ENCODE measurements at places on chromosomes 6 and 20.

- DNase-seq: peak; percentile 26
These were observed 159.9 kb downstream of the OR2B2 start for GRCh38 chr6:27752038-27752885.

DNA sequence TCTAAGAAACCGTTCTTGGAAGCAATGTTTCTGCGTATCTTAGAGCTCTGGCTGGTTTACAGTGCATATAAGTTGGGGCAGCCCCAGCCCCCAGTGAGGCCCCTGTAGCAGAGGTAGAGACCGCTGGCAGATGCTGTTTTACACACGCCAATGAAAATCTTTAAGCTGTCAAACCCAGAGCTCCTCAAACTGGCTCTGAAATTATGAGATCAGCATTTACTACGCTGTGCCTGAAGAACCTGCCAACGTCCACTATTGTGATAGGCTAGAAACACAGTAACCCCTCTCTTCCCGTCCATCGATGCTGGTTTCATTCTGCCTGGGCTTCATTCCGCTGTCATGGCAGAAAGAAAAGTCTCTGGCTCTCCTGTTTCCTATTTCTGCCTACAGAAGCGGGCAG, 160.6 kb downstream of the SMOC2 start:
- no peak for DNase-seq

DNA sequence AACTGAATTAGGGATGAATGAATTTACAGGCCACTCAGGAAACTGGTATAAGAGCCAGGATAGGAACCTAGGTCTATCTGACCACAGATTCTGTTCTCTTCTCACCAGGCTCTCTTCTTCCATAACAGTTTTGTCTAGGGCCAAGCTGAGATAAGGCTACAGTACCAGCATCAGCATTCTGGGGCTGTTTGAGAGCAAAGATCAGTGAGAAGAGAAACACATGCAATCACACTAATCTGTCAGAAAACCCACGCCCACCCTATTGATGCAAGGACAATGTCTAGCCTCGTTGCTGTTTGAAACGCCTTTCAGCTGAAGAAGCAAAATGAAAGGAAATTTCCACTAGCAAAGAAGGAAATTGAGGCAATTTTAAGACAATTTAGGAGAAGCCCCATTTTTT, 137.7 kb downstream of the LCA5 start:
- no peak for DNase-seq

DNA sequence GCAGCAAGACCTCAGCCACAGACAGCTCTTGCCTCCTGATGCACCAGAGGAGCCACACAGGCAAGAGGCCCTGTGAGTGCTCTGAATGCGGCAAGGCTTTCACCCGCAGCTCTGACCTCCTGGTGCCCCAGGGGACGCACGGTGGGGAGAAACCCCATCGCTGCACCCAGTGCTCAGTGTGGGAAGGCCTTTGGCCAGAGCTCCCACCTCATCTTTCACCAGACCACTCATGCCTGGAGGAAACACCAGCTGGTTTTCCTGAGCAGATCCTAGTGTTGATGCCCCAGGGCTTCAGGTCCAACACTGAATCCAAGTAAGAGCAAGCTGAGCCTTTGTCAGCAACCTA, 37.0 kb upstream of the XRN2 start:
- DNase-seq: no peak

DNA sequence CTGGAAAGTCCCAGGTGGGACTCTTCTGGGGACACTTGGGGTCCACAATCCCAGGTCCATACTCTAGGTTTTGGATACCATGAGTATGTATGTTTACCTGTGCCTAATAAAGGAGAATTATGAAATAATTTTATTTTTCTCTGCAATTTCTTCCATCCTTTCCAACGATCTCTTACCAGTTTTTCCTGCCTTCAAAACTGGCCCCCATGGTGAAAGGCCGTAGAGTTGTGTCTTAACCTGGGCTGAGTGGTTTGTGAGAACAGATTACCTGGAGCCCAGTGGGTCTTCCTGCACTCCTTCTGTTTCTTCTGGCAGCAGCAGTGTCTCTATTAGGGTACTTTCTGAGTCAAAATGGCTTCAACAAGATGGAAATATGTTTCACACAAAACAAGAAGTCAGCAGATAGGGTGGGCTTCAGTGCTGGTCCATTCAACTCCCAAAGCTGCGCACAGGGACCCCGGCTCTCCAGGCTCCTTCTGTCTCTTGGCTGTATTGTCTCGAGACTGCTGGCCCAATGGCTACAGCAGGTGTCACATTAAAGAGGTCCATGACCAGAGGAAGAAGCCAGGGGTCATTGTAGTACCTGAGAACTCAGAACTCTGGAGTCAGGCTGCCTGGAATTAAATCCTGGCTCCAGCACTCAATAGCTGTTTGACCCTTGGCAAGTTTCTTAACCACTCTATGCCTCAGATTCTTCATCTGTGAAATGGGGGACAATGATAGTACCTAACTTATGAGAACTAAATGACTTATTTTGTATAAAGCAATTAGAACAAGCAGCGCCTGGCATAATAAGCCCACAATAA, 10.5 kb upstream of the RBCK1 start:
- no peak for DNase-seq

DNA sequence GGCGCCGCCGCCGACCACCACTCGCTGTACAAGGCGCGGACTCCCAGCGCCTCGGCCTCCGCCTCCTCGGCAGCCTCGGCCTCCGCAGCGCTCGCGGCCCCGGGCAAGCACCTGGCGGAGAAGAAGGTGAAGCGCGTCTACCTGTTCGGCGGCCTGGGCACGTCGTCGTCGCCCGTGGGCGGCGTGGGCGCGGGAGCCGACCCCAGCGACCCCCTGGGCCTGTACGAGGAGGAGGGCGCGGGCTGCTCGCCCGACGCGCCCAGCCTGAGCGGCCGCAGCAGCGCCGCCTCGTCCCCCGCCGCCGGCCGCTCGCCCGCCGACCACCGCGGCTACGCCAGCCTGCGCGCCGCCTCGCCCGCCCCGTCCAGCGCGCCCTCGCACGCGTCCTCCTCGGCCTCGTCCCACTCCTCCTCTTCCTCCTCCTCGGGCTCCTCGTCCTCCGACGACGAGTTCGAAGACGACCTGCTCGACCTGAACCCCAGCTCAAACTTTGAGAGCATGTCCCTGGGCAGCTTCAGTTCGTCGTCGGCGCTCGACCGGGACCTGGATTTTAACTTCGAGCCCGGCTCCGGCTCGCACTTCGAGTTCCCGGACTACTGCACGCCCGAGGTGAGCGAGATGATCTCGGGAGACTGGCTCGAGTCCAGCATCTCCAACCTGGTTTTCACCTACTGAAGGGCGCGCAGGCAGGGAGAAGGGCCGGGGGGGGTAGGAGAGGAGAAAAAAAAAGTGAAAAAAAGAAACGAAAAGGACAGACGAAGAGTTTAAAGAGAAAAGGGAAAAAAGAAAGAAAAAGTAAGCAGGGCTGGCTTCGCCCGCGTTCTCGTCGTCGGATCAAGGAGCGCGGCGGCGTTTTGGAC, 2.0 kb downstream of the SOX4 start:
- peak; percentile 43 for DNase-seq

- no peak for DNase-seq
These were observed 134.7 kb downstream of the FAM83B start for GRCh38 chr6:54981276-54981609.

DNA sequence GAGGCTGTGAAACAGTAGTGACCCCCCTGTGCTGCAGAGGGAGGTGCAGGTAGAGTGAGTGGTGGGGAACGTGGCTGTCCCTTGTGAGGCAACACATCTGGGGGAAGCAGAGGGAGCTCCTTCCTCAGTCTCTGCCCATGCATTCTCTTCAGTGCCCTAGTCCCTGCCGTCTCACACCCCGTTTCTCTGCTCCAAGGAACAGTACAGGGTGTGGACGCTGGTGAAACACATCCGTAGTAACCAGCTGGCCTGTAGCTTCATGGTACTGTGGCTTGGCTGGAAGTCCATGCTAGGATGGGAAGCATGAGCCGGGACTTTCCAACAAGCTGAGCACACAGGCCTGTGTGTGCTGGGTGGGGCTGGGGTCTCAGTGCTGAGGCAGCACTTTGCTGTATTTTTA, 25.4 kb upstream of the CST3 start:
- no peak for DNase-seq

- no peak for DNase-seq
These were observed 258.7 kb upstream of the AGPAT4 start for GRCh38 chr6:161532536-161532935.

DNA sequence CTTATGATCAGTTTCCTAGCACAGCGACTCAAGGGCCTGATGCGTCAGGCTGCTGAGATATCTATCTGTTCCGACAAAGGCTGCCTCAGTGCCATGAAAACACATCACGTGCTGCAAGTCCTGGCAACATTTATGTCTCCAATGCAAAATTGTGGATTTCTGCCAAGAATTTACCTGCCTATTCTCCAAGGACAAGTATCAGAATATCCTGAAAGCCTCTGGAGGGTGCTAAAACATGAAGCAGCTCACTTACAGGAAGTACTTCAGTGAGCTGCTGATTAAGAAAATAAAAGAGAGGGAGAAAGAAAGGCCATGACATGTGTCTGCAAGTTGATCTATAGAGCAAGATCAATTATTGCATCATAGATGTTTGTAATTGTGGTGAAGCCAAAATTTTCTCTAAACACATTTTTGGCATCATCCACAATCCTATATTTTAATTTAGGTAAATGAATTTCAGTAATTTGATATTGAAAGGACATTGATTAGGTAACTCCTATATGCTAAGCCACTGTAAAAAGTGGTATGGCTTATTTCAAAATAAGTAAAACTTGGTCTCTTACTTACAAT, 25.8 kb upstream of the TPBG start:
- no peak for DNase-seq

- no peak for DNase-seq
These were observed 212.3 kb upstream of the SYNDIG1 start for GRCh38 chr20:24257171-24257570.

DNA sequence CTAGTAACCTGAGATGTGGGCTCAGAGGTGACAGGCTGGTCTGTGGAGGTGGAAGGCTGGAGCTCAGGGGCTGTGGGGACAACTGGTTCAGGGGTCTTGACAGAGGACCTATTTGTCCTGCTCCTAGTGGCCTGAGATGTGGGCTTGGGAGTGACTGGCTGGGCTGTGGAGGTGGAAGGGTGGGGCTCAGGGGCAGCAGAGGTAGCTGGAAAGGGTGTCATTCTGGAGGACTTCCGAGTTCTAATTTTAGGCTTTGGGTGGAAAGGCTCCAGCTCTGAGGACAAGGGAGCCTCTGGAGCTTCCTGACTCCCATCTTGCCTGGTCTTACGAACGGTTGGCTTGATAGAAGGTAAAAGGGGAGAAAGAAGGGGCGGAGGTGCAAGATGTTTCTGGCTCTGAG, 11.5 kb downstream of the MDC1 start:
- no peak for DNase-seq

DNA sequence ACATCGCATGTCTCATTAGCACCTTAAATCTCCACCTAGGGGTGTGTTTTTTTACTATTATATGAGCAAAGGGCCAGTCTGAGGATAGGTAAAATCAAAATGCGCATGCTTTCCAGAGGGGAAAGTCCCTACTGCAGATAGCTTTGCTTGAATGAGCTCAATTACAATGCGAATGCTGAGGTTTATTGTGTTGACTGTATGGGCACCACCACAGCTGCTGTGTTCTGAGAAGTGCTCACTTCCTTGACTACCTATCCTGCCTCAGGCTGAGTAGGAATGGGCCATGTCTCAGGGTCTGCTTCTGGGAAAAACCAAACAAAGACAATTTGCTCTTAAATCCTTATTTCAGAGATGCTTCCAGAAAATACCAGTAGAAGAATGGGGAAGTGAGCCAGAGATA, 36.6 kb downstream of the MOCS1 start:
- DNase-seq: no peak

DNA sequence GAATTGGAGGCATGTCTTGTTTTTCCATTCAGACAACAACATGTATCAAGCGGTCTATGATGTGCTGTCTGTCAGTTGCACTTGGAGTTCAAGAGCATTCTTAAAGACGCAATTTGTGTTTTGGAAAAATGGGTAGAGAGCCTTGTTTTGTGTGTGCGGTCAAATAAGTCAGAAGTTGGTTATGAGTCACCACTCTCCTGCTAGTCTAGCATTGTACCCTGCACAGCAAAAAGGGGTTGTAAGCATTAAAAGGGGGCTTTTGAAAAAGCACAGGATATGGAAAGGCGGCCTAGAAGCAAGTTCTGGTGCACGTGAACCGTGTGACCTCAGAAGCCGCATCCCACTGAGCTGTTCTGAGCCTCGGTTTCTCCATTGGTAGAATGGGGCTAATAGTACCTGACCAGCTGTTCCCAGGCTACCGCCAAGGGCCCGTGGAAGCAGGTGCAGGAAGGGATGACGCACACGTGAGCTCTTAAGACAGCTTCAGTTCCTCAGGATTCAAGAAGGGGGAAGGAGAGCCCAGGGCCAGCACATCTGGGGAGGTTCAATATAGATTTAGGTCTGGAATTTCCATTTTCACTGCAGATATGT, 61.6 kb upstream of the SNX9 start:
- DNase-seq: peak; percentile 57

- DNase-seq: no peak
These were observed 24.1 kb downstream of the LRFN2 start for GRCh38 chr6:40563111-40563510.

- DNase-seq: no peak
These were observed 39.0 kb upstream of the AAR2 start for GRCh38 chr20:36197271-36197670.

DNA sequence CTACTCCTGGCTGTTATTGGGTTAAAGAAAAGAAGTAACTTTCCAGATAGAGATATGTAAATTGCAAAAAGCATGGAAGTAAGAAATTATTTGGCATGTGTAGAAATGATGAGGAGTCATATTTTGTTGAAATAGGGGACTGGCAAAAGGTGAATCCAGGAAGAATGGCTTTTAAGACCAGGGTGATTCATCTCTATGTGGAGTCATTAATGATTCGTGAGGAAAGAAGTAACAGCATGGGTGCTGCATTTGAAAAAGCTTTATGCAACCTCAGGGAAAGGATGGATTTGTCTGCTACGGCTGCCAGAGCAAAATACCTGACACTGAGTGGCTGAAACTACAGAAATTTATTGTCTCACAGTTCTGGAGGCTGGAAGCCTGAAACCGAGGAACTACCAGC, 14.8 kb upstream of the SYNE1 start:
- DNase-seq: no peak

DNA sequence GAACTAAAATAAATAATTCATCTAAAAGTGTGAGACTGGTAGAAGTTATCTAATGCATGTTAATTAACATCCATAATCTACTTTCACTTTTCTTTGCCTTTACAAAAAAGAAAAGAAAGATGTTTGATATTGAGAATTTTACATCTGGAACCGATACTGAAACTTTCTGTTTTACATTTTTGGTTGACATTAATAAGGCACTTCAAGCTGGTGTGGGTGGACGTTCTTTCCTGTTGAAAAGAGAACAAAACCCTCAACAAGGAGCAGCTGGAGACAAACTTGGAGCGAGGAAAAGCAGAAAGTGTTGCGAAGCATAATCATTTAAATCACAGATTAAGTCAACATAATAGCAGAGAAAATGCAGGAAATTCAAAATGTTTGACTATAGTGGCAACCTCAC, 575.2 kb upstream of the ADGRB3 start:
- no peak for DNase-seq

GRCh38 chr6:56347526-56347925, 100.1 kb upstream of the COL21A1 start:
- no peak for DNase-seq

Data from hepatic stellate cell (primary cell).